ENCODE measurements at places on chromosomes 5 and 9.

DNA sequence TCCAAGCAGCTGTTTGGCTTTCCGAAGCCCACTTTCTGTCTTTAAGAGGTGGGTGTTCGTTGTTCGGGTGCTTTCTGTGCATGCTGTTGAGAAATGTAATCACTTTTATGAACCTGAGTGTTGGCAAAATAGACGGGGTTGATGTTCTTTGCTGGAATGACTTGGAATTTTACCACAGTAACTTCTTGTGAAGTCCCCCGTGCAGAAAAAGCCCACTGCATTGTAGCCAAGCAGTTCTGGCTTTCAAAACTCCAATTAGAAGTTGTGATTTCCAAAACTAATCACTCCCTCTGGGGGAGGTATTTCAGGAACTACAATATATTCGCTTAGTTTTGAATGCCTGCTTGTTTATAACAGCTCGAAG lies 111.1 kb downstream of the PAM start:
- no peak for DNase-seq

DNA sequence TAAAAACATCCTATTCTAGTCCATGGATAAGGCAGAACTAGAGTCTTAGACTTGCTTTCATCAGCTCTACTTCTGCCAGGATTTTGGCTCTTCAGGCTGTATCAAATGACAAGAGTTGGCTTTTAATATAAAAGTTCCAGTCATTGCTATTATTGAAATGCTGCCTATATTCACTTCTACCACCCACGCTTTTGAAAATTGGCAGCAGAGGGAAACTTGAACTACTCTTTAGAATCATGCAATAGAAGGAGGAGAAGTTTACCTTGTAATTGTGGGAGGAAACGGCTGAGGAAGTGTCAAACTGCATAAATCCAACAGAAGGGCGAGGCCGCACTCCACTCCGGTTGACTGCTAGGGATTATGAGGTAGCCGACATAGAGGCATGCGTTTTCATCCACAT lies 122.6 kb upstream of the BASP1 start:
- DNase-seq = no peak

- no peak for DNase-seq
Measured at GRCh38 chr9:86340356-86341006, 13.7 kb downstream of the TUT7 start.

GRCh38 chr9:33135470-33135958 lies 31.6 kb downstream of the B4GALT1 start:
- DNase-seq = no peak

GRCh38 chr9:107723015-107723414 lies 233.4 kb upstream of the KLF4 start:
- DNase-seq = no peak

DNA sequence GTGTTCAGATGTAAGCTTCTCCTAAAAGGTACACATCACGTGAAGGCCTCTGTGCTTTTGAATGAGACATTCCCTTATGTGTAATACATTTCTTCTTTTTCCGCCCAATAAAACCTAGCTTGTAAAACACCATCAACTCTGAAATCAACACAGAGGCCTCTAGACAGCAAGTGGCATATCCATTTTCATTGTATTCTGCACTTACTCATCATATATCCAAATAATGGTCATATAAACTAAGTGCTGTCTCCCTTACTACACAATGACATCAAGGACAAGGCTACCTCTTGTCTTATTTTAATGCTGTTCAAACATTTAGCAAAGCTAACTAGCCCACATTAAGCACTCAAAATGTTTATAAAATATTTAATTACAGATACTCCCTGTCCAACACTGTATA lies 108.5 kb downstream of the ELAVL2 start:
- DNase-seq = no peak

- peak; percentile 72 for DNase-seq
Measured at GRCh38 chr5:147743678-147744374, 38.7 kb downstream of the JAKMIP2 start.

GRCh38 chr5:37966871-37967270 lies 127.0 kb upstream of the GDNF start:
- no peak for DNase-seq

DNA sequence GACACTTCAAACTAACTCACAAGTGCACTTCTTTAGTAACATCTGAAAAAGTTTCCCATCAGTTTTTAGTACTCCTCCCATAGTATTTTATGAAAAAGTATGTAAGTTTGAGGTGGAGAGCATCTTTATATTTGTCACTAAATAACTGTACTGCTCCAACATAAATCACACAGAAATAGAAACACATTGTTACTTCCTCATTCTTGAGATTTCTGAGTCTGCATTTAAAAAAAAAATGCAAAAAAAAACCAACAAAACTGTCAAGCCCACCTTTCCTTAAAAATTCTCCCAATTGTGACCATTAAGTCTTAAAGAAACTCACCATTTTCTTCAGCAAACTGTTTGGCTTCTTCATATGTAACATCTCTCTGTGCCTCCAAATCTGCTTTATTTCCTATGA lies 18.7 kb downstream of the RAB14 start:
- no peak for DNase-seq
